ENCODE measurements at places on chromosomes 7 and 10. TPM values are rescaled to one million over a fixed set of nuclear protein-coding genes. Genes with fewer than 3 reads are reported as not detected.
A peak's percentile ranks its signal among the peaks of the same experiment; 100 is the strongest.

The PIK3CG gene
- total RNA-seq = not detected

DNA sequence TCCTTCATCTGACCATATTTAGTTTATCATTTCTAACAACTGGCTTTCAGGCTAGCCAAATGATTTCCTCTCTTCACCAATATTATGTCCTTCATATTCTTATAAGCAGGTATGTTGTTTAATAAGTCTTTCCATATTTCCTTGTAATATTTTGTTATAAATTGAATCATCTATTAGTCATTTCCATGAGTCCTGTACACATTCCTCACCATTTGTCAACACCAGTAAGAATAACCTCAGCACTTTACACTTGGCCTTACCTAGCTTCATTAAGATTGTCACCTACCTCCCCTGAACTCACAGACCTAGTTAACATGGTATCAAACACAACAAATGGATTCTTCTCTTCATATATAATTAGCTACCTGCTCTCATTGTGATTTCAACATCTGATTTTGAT lies 282.3 kb downstream of the SEMA3D start:
- DNase-seq = no peak

The GSTO2 gene
- not detected for total RNA-seq

GRCh38 chr10:14648946-14649345 lies 125.8 kb downstream of the FAM107B start:
- DNase-seq = no peak

- DNase-seq = no peak
These were observed 391.4 kb upstream of the AKR1E2 start for GRCh38 chr10:4434516-4435071.

GRCh38 chr10:86524225-86524962 lies 2.8 kb upstream of the WAPL start:
- no peak for DNase-seq

The SP8 gene
- total RNA-seq = not detected

- no peak for DNase-seq
These were observed 40.4 kb upstream of the ABLIM1 start for GRCh38 chr10:114698271-114699061.

The SEMA3E gene
- 3.2 TPM for total RNA-seq

GRCh38 chr10:67790534-67791408 lies 47.2 kb downstream of the DNAJC12 start:
- no peak for DNase-seq

DNA sequence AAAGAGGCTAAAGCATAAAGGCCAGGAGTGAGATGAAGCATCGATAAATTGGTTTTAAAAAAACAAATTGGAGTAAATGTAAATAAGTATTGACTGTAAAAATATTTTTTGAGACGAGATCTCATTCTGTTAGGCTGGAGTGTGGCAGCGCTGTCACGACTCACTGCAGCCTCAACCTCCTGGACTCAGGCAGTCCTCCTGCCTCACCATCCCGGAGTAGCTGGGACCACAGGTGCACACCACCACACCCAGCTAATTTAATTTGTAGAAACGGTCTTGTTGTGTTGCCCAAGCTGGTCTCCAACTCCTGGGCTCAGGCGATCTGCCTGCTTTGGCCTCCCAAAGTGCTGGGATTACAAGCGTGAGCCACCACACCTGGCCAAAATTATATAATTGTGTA lies 17.8 kb downstream of the HNRNPA2B1 start:
- DNase-seq = no peak

The RSPH10B2 gene
- 0.31 TPM for total RNA-seq

GRCh38 chr7:158301207-158301606 lies 286.4 kb downstream of the PTPRN2 start:
- no peak for DNase-seq

The PRKG1 gene
- total RNA-seq = 14.8 TPM

- no peak for DNase-seq
These were observed 2.6 kb upstream of the CH25H start for GRCh38 chr10:89209718-89210117.

DNA sequence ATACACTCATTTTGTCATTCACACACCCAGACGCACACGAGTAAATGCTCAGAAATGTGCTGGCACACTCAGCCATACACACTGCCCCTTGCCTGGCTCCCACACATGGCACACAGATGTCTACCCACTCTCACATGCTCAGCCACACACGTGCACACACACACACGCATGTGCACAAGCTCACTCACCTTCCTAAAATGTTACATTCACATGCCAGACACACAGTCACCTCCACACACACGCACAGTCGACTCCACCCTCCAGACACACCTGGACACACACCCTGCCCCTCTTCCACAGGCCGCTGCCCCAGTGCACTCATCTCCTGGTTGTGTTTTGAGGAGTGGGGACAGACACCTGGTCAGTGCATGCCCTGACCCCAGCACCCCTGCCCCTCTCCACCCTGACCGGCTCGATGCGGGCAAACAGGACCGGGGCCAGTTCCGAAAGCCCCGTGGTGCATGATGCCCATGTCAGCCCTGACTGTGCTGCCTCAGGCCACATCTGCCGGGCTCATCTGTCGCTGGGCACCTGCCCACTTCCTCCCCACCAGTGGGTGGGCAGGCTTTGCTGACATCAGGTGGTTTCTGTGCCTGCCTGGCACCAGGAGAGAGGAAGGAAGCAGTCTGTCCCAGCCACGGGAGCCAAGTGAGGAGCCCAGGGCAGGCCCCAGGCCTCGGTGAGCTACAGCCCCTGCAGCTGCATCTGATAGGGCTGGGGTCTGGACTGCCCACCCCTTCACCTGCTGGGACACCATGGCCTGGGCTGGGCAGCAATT lies 84.9 kb upstream of the ZNF716 start:
- DNase-seq = no peak

The SPAM1 gene
- total RNA-seq = not detected

- DNase-seq = no peak
These were observed 337.8 kb downstream of the PARD3 start for GRCh38 chr10:34477249-34477648.

The OR6B1 gene
- not detected for total RNA-seq

The THNSL1 gene
- total RNA-seq = 5.4 TPM

GRCh38 chr7:135718794-135719437 lies 9.1 kb downstream of the SLC13A4 start:
- DNase-seq = no peak

GRCh38 chr7:130358471-130358870 lies 13.9 kb downstream of the CPA5 start:
- DNase-seq = no peak

GRCh38 chr7:130708001-130708400 lies 21.7 kb upstream of the TSGA13 start:
- DNase-seq = no peak

DNA sequence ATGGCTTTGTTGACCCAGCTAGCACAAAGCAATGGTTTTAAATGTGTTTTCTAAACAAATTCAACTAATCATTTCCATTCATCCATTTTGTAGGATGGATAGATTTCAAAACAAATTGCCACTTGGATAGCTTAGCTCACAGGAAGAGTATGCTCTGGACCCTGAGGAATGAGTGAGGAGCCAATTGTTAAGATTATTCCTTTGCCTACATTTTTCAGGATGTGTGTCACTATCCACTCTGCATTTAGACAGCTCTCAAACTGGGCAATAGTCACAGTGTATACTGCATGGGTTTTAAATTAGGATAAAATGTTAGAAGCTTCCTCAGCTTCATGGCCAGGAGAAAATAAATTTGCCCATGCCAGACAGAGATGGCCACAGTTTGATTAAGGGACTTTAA lies 605.6 kb upstream of the TEX47 start:
- DNase-seq = no peak

DNA sequence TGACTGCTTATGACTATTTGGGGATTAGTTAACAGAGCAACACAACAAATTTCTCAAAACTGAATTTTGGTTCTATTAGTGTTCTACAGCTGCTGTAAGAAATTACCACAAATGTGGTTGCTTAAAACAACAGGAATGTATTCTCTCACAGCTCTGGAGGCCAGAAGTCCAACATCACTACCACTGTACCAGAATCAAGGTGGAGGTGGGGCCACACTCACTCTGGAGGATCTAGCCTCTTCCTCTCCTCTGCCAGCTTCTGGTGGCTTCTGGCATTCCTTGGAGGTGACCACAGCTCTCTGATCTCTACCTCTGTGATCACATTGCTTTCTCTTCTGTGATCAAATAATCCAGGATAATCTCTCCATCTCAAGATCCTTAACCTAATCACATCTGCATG lies 194.7 kb upstream of the BMPER start:
- DNase-seq = peak; percentile 82

The GJC3 gene
- not detected for total RNA-seq

GRCh38 chr7:15543256-15543655 lies 18.6 kb downstream of the AGMO start:
- DNase-seq = no peak

DNA sequence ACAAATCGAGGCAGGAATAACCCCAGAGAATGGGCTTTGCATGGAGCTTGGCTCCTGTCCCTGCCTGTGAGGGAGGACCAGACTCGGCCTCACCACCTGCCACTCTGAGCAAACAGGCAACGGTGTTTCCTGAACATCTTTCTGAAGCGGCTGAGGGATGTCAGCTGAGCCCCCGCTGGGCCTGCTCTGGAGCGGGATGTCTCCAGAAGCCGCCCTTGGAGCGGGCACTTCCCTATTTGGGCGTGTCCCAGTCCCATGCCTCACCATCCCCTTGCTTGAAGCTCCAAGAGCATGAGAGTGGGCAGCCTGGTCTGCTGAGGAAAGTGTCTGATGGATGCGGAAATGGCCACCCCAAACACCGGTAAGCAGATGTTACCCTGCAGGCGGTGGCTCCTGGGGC lies 10.2 kb downstream of the ALKBH4 start:
- no peak for DNase-seq

Measured in myocyte (in vitro differentiated cells).